Retina (tissue), 1 donor: ENCODE measurements at places on chromosomes 16 and 17.

DNA sequence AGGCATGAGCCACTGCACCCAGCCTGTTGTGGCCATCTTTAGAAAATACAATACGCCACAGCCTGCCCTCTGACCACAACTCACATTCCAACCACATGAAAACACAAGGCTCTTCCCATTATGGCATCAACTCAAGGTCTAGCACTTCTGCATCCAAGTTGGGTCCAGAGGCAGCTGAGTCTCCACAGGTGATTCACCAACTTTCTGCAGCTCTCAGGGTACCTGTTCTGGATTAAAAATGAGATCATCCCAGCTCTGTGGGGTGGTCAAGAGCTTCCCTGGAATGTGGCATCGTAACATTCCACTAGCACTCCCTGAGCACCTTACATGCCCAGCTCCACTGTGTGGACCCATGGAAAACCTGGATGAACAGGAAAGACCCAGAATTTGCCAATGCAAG, 9.9 kb upstream of the GUCY2D start:
- no peak for DNase-seq

DNA sequence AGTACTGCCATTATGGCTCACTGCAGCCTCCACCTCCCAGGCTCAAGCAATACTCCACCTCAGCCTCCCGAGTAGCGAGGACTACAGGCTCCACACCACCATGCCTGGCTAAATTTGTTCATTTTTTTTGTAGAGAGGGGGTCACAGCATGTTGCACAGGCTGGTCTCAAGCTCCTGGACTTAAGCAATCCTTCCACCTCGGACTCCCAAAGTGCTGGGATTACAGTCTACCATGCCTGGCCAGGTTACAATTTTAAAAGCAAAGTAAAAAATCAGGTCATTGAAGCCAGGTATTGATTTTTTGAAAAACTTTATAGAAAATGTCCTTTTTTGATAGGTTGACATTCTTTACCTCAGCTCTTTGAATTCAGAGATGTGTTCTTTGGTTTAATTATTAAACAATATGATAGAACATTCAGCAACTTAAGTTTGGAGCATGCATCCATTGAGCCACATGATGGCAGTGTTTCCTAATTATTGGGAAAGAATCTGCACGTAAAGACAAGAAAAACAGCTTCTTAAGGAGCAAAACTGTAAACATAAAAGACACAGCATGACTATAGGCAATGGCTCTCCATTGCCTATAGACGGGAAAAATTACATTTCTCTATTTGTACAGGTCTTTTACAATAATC, 1.7 kb upstream of the SLC16A11 start:
- peak; percentile 74 for DNase-seq

DNA sequence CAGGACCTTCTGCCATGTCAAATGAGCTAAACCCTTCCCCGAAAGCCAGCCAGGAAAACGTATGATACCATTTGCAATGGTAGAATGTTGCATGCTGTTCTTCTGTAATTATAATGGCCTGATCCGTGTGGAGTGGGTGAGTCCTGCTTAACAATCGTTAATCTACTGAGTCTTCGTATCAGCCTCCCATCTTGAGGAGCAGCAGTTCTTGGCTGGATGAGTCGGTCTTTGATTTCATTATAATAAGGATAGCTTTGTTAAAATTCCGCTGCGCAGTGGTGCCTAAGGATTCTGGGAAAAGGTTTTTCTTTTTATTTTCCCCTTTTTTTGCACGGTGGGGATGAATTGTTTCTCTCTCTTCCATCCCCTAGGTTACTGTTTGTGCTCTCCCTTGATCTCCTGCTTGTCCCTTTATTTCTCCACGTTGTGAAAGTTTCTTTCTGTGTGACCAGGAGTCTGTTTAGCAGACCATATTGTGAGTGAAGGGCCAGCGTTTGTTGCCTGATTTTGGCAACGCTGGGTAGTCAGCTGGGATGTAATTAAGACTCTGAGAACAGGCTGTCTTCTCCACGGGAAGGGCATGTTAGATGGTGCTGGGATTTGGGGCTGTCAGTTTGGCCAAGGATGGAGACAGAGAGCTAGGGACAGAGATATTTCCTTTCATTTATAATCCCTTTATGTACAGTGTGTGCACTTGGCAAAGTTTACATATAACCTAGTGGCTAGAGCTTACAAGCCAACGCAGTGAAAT, 263.0 kb downstream of the FTO start:
- peak; percentile 61 for DNase-seq

GRCh38 chr16:85082173-85083050, 29.9 kb downstream of the CIBAR2 start:
- DNase-seq = peak; percentile 66

DNA sequence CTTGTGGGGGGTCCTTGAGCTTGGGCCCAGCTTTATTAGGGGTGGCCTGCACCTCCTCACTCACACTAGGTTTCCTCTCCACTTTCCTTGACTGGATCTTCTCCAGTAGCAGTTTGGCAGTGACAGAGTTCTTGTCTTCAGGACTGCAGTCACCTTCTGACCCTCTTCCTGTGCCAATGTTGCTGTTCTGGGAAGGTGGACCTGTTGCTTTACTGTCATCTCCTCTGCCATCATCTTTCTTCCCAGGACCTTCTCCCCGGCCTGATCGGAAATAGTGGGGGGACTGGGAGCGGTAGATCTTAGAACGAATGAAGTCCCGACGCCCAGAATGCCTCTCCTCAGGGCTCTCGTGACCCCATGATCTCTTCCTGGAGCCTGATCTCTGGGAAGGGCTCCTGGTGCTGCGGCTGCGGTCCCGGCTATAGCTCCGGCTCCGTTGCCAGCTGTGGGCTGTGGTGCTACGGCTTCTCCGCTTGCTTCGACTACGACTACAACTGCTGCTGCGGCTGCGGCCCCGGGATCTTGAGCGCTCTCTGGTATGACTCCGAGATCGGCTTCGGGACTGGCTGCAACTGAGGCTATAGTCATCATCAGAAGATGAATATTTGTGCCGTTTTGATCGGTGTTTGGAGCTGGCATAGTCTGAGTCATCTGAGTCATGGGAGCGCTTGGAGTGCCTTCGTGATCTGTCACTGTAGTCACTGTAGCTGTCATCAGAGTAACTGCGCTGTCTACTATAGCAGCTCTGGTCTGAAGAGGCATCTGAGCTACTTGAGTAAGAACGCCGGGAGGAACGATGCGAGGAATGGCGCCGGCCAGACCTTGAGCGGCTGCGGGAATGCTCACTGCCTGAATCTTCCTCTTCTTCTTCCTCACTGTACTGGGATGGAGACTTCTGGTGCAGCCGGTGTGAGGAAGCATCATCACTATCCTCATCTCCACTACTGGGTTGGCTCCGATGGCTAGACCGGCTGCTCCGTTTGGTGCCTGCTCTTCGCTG, 9.5 kb upstream of the ITGA2B start:
- DNase-seq = no peak

DNA sequence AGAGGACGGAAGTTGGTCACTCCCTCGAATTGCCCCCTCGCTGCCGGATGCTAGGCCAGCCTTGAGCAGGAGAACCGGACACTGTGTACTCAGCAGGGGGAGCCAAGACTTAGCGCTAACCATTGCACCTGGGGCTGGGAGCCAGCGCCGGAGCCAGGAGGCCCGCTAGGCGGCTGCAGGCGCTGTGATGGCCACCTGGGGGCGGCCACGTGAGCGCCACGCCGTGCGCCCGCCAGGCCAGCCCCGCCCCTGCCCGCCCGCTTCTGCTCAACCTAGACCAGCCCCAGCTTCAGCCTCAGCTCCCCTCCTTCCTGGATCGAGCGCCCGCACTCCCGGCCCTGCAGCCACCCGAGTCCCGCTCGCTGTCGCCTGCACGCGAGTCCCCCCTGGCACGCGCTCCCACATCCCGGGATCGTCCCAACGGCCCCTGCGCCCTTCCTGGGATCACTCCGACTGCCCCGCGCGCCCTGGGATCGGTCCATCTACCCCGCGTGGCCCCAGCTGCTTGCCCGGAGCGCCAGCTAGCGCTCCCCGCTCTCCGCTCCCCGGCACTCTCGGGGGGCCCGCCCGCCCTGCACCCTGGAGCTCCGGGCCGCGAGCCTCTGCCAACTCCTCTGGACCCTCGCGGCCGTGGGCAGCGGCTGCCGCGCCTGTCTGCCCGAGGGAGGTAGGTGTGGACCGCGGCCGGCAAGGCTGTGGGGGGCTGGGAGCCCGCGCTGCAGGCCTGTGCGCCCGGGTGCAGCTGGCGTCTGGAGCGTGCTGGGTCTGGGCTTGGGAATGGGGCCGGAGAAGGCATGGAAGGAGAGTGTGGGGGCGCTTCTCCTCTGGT, at the start of gene EEF2K:
Gene EEF2K (plus strand): TSS at position 266 of the 829 bp plus-strand sequence. CDS start 19,452 bp downstream, outside the sequence.
- DNase-seq = peak; percentile 95

DNA sequence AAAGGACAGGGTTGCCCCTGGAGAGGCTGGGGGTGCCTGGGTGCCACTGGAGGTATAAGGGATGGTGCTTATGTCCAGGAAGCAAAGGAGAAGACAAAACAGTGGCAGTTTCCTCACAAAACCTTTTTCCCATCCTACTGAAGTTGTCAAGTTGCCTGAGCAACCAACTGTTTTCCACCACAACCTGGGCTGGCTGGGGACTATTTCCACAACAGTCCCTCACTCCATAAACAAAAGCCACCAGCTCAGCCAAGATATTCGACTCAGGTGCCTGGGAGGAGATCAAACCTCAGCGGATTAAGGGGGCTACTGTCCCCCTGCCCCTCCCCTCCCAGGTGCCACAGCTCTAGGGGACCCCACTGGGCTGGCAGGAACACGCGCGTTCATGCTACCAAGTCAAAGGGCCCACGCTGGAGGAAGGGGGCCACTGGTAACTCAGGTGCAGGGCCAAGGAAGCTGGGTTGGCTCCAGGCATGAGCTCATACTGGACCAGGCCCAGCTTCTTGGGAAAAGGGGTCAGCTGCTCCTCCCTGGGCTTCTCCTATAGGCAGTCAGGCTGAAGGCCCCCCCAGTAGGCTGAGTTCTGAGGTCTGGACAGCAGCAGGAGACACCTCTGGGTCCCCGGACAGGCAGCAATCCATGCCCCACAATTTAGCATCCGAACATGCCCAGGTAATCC, 45.7 kb upstream of the MRPS23 start:
- DNase-seq = no peak

DNA sequence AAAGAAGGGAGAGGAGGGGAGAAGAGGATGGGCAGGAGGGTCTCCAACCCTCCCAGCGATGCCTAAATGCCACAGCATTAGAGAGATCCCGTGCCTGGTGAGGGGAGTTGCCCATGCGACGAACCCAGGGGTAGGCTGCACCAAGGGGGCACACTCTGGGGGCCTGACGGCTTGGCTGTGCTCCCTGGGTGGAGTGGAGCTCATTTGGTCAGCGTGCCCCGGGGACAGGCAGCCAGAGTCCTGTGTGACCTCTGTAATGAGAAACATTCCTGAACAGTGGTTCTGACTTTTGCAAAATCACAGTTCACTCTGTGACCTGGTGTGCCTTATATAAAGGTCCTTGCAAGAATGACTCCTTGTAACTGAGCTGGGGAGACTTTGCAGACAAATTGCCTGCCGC, 205.0 kb upstream of the N4BP1 start:
- DNase-seq = no peak

- peak; percentile 36 for DNase-seq
These were observed 10.7 kb downstream of the WIPI1 start for GRCh38 chr17:68446626-68447041.

GRCh38 chr17:21263376-21263775, 10.2 kb upstream of the NATD1 start:
- no peak for DNase-seq

GRCh38 chr17:60311186-60311585, 80.7 kb downstream of the USP32 start:
- DNase-seq = no peak

DNA sequence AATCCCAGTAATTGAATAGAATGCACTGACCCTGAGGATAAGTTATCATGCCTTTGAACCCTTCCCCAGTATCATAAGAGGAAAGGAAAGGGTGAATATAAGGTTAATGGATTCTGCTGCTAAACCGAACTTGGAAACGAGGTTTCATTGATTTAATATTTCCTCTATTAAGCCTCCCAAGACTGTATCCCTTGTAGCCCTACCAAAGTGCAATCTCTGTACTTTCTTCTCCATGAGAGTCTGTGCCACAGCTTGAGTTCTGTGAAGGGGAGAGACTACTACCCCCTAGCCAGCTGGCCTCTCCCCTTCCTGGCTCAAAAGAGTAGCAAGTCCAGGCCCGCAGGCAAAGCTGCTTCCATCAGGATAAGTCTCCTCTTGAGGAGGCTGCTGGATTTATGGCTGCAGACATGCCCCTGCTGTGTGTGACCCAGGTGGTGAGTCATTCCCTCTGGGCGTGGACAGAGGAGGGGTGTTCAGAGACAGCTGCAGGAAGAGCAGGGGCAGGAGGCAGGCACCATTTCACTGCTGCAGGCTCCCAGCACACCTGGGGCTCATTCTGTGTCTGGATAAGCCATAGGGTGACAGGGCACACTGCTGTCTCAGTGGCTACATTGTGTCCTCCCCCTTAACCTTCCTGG, 58.4 kb downstream of the TOM1L2 start:
- peak; percentile 60 for DNase-seq

DNA sequence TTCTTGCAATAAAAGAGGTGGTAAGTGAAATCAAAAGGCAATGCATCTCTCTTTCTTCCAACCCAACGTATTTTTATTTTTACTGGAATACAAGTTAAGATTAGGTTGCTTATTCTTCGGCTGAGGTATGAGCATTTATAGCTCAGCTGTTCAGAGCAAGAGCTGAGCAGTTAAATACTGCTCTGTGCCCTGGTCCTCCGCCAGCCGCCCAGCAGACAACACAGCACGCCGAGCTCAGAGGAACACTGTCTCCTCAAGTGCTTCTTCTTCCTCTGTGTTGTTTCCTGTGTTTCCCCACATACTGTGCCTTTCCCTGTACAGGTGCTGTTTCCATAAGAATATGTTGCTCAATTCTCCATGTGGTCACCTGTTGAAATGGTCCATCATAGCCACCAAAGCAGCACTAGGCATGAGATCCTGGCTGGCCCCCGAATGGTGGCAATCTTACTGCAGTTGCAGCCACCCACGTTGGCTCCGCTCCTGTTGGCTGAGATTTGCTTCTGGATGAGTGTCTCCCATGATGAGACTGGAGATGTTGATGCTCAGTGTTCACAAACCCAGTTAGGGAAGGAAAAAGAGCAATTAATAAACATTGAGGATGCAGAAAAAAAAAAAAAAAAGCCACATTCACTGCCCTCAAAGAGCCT, 515.3 kb downstream of the GRIN2A start:
- DNase-seq = no peak

DNA sequence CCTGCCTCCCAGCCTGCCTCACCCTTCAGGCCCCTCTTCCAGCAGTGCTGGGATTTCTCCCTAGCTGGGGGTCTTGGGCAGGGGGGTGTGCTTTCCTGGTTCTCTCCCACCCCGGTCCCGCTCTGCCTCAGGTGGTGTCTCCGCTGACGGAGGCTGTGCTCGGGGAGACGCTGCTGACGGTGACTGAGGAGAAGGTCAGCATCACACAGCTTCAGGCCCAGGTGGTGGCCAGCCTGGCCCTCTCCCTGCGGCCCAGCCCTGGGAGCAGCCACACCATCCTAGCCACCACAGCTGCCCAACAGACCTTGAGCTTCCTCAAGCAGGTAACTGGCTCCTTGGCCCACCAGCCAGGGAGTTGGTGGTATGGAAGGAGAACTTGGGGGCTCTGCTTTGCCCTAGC, 56.5 kb downstream of the TMEM132E start:
- DNase-seq = no peak

GRCh38 chr17:6702567-6703215, 10.5 kb downstream of the SLC13A5 start:
- DNase-seq = no peak
